ENCODE measurements at places on chromosomes 2 and 18.

- DNase-seq: no peak
Observed at GRCh38 chr2:183284606-183285005, 160.4 kb downstream of the NUP35 start.

DNA sequence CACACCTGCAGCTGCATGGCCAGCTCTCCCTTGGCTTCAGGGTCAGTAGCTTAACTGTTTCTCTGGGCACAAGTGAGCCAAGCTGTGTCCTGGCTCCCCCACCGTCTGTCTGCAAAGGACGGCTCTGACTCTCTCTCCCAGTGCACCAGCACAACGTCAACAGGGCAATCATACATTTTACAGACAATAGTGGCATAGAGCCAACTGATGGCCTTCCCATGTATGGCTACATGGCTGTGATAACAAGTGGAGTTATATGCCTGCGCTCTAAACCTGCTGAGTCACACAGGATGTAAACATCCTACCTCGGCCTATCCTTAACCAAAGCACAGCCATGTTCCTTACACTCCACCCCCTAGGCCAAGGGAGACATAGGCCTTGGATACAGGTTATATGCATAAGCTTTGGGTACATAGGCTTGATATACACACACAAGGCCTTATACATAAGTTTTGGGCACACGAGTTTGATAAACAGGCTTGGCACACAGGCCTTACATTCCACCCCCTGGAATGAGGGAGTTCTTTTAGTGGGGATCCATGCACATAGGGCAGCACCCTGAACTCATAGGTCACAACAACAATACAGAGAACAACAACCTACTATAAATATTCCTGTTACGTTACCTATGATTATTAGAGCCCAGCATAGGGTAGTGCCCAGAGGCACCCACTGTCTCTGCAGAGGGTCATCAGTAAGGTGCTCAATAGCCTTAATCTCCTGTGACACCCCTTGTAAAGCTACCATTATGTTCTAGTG, 17.7 kb downstream of the PHOSPHO2 start:
- DNase-seq: no peak

DNA sequence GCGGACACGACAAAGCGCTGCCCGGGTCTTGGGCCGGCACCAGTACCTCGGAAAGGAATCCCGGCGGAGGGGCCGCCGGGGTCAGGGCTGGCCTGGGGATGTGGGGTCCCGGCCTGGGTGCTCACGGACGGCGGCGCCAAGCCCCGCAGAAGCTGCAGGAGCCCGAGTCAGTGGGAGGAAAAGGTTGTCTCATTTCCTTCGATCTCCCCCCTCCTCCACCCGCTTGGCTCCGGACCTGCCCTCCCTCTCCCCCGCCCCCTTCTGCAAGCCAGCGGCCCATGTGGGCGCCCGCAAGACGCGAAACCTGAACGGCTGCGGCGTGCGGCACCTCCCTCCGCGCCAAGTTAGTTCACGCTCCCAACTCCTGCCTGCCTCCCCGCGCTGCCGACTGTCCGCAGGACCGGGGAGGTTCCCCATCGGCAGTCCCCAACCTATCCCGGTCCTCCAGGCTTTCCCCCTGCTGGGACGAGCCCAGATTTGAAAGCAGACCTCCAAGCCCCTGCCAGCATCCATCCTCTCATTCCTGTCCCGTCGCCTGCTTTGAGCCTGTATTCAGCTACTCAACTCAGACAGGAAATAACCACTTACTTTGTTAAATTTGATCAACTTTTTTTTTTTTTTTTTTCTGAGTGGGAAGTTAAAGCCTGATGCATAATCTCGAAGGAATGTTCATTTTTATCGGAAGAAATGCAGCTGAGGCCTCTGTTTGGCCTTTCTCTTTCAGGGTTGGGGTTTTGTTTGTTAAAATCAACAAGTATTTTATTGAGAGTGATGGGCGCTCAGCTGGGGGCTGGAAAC, at the start of gene EVA1A:
TSS of gene EVA1A (minus strand) at position 172 of the 798 bp plus-strand sequence. CDS start 42,799 bp downstream, outside the sequence.
- DNase-seq: no peak

- no peak for DNase-seq
Observed at GRCh38 chr2:149648282-149649030, 60.9 kb upstream of the MMADHC start.

DNA sequence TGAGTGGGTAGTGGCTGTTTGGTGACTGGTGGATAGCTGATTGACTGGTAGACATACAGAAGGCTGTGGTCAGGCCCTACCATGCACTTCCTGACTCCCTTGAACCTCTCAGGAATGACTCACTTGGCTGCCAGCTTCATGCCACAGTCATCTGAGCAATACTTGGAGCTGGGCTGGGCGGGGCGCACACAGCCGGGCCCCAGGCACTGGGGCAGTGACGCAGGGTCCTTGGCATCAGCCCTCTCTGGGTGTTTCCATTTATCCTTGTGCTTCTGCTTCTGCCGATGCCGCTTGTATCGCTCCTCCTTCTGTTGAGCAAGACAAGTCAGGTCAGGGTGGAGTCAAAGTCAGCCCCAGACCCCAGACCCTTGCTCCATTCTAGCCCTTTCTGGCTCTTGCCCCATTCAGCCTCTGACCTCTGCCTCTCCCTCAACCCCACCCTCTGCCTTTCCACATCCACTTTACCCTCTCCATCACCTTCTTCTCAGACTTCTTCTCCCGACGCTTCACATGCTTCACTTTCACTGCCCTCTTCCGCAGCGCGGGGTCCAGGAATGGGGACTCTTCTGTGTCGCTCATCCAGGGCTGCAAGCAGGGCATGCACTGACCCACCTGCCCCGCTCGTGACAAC, 3.0 kb upstream of the MBD1 start:
- DNase-seq: no peak

GRCh38 chr18:67517444-67517765, 885 bp upstream of the DSEL start:
- DNase-seq: no peak

DNA sequence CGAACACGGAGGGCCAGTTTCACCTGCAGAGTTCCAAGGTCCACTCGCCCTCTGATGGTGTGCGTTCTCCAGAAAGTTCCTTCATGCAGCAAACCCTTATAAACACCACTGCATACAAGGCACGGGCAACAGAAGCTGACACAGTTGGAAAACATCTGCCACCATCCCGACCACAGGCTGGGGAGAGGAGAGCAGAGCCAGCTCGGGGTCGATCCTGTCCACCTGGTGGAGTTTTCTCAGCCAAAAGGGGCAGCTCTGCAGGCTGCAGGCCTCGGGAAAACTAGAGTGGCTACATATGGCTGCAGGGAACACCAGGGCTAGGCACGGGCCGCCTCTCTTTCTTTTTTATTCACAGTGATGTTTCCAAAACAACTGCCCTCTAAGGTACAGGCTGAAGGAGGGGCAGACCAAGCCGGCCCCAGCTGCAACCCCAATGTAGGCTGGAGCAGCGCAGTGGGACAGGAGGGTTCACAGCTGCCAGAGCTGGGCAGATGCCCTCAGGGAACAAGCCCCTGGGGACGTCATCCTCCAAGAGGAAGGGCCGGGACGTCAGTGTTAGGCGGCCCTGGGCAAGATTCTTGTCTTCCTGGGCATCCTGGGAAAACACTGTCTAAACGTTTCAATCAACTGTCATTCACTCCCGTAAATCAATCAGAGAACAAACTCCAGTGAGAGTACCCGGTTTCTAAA, 274.7 kb downstream of the TWIST2 start:
- peak; percentile 17 for DNase-seq

GRCh38 chr2:224372641-224373040, 29.3 kb downstream of the FAM124B start:
- no peak for DNase-seq

- peak; percentile 91 for DNase-seq
Observed at GRCh38 chr2:159066541-159067156, 98.2 kb downstream of the TANC1 start.

GRCh38 chr2:39156107-39156506, 35.3 kb upstream of the SOS1 start:
- DNase-seq: no peak

DNA sequence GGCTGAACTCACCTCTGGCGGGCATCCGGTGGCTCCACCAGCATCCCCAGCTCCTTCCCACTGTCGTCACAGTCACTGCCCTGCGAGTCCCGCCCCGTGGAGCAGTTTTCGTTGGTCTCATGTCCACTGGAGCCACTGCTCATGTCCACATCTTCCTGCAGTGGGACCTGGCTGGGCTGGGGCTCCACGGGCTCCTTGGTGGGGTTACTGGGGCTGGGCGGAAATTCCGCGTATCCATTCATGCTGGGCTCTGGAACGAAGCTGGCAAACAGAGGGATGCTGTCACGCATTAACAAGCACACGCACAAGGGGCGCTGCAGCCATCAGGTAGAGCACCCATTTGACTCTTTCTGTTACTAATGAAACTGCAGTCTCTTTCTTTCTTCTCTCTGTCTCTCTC, 10.7 kb downstream of the PER2 start:
- no peak for DNase-seq

DNA sequence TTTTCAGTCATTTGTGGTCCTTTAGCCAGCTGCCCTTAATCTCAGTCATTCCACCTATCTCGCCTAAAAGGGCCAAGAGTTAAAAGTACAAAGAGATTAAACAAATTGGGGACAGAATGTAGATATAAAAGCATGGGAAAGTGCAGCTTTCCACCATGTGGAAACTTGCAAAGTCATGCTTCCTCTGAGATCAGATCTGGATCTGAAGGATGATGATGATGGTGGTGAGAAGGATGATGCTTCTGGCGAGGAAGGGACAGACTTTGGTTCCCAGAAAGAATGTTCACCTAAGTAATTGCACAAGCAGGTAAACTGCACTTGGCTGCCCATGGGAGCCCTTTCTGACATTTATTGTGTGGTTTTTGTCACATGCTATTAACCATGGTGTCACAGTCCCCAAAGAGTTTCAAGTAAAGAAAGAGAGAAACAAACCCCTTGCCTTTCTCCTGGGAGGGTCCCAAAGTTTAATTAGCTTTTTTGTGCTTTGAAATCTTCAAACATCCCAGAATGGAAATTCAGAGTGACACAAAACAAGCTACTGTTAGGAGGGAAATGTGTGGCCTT, 34.7 kb downstream of the KLF7 start:
- no peak for DNase-seq

GRCh38 chr2:169895294-169895985, 68.2 kb downstream of the UBR3 start:
- DNase-seq: no peak

DNA sequence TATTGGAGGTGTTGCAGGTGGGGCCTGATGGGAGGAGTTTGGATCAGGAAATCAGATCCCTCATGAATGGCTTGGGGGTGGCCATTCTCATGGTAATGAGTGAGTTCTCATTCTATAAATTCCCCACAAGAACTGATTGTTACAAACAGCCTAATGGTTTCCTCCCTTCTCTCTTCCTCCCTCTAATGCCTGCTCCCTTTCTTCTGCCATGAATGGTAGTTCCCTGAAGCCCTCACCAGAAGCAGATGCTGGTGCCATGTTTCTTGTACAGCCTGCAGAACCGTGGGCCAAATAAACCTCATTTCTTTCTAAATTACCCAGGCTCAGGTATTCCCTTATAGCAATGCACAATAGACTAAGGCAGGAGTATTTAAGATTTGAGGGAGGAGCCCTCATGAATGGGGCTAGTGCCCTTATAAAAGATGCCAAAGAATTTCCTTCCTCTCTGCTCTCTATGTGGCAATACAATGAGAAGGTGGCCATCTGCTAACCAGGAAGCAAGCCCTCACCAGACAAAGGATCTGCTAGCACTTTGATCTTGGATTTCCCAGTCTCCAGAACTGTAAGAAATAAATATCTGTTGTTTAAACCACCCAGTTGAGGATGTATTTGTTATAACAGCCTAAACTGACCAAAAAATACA, 251.8 kb downstream of the ZEB2 start:
- no peak for DNase-seq

DNA sequence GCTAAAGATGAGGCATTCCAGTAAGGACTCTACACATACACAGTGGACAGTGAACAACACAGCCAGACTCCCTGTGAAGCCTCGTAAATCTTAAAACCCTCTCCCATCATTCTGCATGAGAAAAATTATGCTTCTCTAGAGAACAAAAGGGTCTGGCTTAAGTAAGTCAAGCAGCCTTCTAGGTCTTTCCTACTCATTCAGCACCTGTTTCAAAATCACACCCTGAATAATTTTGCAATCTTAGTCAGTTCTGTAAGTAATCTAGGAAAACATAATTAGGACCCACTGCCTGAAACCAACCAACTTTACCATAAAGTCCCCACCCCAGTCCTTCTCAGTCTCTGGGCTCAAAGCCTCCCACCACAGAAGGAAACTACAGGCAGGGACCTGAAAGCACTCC, 19.7 kb downstream of the IAH1 start:
- peak; percentile 37 for DNase-seq

DNA sequence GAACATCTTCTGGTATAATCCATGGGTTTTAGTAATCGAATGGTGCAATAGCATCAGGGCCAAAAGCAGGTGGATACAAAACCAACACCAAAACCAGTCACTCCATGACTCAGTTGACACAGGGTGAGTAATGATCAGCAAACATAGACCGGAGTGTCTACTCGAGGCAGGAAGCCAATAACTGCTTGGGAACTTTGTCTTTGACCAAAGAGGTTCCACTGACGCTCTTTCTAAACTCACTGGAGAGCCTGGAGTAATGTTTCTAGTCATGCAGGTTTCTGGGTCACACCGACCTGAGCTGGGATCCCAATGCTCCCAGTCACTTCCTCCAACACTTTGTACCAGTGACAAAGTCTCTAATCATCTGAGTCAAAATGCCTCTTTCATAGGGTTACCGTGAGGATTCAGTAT, 30.9 kb downstream of the MREG start:
- no peak for DNase-seq

DNA sequence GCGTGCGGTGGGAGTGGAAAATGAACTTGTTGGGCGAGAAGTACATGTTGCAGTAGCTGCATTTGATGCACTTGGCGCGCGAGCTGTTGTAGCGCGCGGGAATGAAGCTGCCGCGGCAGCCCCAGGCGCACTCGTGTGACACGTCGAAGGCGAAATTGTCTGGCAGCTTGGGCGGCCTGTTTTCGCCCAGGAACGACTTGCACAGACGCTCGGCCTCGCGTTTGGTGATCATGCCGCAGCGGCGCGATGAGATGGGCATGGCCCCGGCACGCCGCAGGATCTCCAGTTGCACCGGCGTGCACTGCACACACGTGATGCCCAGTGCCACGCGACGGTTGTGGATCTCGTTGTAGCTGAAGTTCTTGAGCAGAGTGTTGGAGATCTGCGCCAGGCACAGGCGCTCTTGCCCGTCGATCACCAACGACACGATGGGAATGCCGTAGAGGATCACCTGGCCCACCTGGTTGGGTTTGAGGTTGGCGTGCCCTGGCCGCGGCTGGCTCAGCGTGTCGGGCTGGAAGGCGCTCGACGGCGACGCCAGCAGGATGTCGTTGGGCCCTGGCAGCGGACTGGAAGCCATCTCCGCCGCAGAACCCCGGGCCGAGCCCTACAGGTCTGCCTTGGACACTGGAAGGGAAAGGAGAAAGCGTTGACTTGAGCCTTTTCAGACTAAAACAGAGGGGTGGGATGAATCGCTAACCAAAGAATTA, 2.7 kb downstream of the SKOR2 start:
- DNase-seq: no peak

DNA sequence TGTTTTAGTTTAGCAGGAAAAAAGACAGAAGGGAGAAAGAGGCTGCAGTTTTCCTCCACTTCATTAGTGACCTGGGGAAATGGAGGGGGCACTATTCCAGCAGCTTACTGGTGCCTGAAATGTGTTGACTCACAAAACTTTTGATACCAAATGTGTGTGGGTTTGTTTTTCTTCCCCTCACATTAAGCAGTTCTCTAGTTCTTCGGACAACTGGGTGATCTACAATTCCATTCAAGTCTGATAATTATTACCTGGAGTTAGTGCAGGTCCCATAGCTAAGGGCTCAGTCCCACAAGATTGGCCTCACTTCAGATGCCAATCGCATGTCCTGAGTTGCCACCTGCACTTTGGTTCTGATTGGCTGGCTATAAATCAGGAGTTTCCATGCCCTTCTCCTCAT, 28.4 kb downstream of the PMAIP1 start:
- no peak for DNase-seq

Data from NCI-H524 (cell line).